ENCODE measurements at places on chromosomes 5 and 9. TPM values are rescaled to one million over a fixed set of nuclear protein-coding genes. Genes with fewer than 3 reads are reported as not detected.

Gene FEM1C
- 12.5 TPM for total RNA-seq

Gene CCDC152
- total RNA-seq: 6.2 TPM

Gene VLDLR
- total RNA-seq: 8.8 TPM

Gene MARCHF3
- 4.4 TPM for total RNA-seq

Gene DCAF10
- total RNA-seq: 13.8 TPM

Gene FAT2
- total RNA-seq: not detected

Gene CDX1
- not detected for total RNA-seq

Gene PCDHGA9
- total RNA-seq: not detected

Gene SLC25A48
- total RNA-seq: not detected

Gene NMUR2
- total RNA-seq: not detected

Gene SPATA9
- not detected for total RNA-seq

Gene KCNIP1
- not detected for total RNA-seq

Gene PFN3
- total RNA-seq: not detected

Gene TPM2
- 5.3 TPM for total RNA-seq

Gene FST
- total RNA-seq: 0.65 TPM

Gene ANKRD55
- total RNA-seq: 2.2 TPM

Gene GRIA1
- total RNA-seq: not detected

Gene ENTPD8
- total RNA-seq: not detected

Gene GPR150
- total RNA-seq: 0.82 TPM

Gene IFNE
- not detected for total RNA-seq

Gene TMOD1
- total RNA-seq: 1.7 TPM

Gene ERCC6L2
- 25.1 TPM for total RNA-seq

Gene PHPT1
- total RNA-seq: 92.2 TPM

Gene CTSV
- 1.1 TPM for total RNA-seq

Gene SPACA9
- total RNA-seq: 1.8 TPM

Gene SLC34A3
- not detected for total RNA-seq

Gene SGCD
- total RNA-seq: not detected

Gene ADAMTSL1
- not detected for total RNA-seq

Gene MYORG
- total RNA-seq: 1.9 TPM

Gene RGS3
- 54.4 TPM for total RNA-seq

Gene PHAX
- 43.2 TPM for total RNA-seq

Gene PCDHGA8
- not detected for total RNA-seq

Gene LRRC26
- not detected for total RNA-seq

Gene TAF1L
- 0.05 TPM for total RNA-seq

Gene TCF7
- total RNA-seq: 59.3 TPM

Gene LRRC70
- 0.40 TPM for total RNA-seq

Gene TAF11L10
- not detected for total RNA-seq

Gene SLC12A7
- total RNA-seq: 10.8 TPM

Gene PCDHB5
- total RNA-seq: not detected

Gene GGTA1
- not detected for total RNA-seq

Gene DMGDH
- 1.7 TPM for total RNA-seq

Gene IL3
- total RNA-seq: 23.3 TPM

Gene HSPB3
- total RNA-seq: not detected

Gene LRRTM2
- total RNA-seq: 0.07 TPM

Data from activated CD4-positive, alpha-beta memory T cell treated with anti-CD3 and anti-CD28 coated beads for 36 hours (primary cell).